ENCODE measurements at places on chromosomes 6 and 20. TPM values are rescaled to one million over a fixed set of nuclear protein-coding genes. Genes with fewer than 3 reads are reported as not detected.

DNA sequence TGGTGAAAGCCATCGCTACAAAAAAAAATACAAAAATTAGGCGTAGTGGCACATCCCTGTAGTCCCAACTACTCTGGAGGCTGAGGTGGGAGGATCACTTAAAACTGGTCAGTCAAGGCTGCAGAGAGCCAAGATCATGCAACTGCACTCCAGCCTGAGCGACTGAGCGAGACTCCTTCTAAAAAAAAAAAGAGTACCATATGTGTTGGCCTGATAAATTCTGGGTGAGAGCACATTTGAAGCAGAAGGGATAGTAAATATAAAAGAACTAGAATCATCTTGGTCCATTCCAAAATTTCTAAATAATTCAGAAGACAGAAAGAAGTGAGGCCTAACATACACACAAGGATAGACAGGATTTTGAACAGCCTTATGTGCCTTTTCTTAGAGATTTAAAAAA is 2.2 kb downstream of the IBTK start:
- peaks cover 15% of the 10 kb centered on the region for H3K4me1 ChIP-seq
- DNase-seq: no peak
- H3K27me3 ChIP-seq: no peaks in the 10 kb centered on the region
- peaks cover 2% of the 10 kb centered on the region for H3K36me3 ChIP-seq

DNA sequence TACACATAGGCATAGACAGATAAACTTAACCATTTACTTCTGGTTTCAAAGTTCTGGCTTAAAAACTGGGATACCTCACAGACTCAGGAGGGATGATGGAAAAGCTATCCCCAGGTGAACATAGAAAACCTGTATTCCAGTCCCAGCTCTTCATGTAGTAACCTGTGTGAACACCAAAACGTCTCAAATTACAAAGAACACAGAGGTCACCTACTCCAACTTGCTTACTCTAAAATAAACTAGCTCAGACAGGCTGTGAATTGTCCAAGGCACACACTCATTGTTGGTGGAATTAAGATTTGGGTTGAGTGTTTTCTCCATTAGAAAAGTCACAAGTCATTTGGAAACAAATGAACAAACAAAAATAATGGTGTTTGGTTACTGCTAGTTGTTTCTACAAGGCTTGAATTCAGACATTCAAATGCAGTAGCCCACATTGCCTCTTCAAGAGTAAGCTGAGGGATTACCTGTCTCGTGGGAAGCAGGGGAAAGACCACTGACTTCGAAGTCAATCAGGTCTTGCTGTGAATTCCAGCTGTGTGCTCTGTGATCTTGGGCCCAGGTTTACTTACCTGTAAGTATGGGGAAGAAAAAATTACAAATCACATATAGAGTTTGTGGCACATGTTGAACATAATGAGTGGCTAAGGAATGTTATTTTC is 48.2 kb upstream of the LRRC1 start:
- H3K4me3 ChIP-seq: no peak overlapping the region
- H3K4me1 ChIP-seq: no peaks in the 10 kb centered on the region
- H3K36me3 ChIP-seq: no peaks in the 10 kb centered on the region
- H3K27ac ChIP-seq: no peak overlapping the region

- DNase-seq: no peak
- H3K27me3 ChIP-seq: peaks cover 3% of the 10 kb centered on the region
- H3K27ac ChIP-seq: no peak overlapping the region
- no peaks in the 10 kb centered on the region for H3K36me3 ChIP-seq
- no peak overlapping the region for H3K4me3 ChIP-seq
Measured at GRCh38 chr20:1035466-1035865, 33.4 kb upstream of the RSPO4 start.

DNA sequence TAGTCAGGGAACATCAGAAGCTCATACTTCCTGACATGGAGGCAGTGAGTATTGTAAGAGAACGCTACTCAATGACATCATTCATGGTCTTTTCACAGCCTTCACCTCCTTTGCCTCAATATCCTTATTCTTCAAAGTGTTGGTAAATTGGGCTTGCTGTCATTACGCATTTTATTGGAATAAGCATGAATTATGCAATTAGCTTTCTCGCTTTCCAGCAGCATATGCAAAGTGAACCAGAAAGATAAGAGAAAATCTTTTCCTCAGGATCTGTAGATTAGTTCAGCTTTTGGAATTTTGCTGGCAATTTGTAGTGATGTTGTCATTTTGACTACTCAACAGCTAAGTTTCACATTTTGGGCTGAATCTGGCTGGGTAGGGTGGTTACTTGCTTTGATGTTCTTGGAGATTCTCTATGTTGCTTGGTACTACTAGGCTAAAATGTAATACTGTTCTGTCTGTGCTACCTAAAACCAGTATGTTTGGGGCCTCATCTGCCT is 1012.1 kb downstream of the KIF16B start:
- H3K36me3 ChIP-seq: no peaks in the 10 kb centered on the region
- no peak for DNase-seq
- H3K4me3 ChIP-seq: no peak overlapping the region
- no peak overlapping the region for H3K27ac ChIP-seq
- no peaks in the 10 kb centered on the region for H3K4me1 ChIP-seq

GRCh38 chr6:158854214-158855101 is 35.3 kb upstream of the EZR start:
- no peaks in the 10 kb centered on the region for H3K36me3 ChIP-seq
- no peak overlapping the region for H3K4me3 ChIP-seq
- H3K27me3 ChIP-seq: no peaks in the 10 kb centered on the region
- no peak for DNase-seq

- H3K4me1 ChIP-seq: peaks cover 13% of the 10 kb centered on the region
- no peak overlapping the region for H3K4me3 ChIP-seq
- H3K36me3 ChIP-seq: no peaks in the 10 kb centered on the region
- peak overlapping the region; percentile 65 for H3K27ac ChIP-seq
Measured at GRCh38 chr6:34491091-34491430, 25.2 kb downstream of the PACSIN1 start.

DNA sequence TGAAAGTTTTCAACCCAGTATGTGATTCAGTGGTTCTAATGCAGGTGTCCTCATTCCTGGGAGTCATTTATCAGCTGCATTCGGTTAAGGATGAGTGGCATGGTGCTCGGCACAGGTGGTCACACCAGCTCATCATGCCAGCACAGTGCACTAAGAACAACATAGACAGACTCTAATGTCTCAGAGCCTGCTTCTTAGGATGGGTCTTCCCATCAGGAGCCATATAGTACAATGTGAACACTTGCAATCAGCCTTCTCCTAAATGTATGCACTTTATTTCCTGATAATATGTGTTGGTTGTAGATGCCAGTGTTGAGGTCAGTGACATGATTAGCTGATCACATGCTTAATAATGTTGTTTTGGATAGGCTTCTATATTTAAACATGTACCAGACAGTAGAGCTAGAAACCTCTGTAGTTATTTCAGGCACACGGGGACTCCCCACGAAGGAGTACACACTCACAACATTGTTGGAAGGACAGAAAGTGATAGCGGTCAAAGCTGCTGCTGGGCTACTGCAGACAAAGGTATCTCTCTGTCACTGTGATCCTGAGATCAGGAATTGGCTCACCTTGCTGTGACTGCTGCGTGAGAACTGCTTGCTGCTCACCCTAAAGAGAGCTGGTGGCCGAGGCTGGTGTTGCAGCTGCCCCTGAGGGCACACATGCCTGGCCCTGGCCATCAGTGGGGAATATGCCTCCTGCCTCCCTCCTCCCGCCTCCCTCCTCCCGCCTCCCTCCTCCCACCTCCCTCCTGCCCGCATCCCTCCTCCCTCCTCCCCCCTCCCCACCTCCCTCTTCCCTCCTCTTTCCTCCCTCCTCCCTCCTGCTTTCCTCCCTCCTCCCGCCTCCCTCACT is 195.4 kb downstream of the SMOC2 start:
- H3K4me3 ChIP-seq: no peak overlapping the region
- DNase-seq: no peak
- no peak overlapping the region for H3K27ac ChIP-seq
- no peaks in the 10 kb centered on the region for H3K27me3 ChIP-seq

GRCh38 chr6:125746019-125746414 is 3.4 kb upstream of the HEY2 start:
- peaks cover 23% of the 10 kb centered on the region for H3K4me1 ChIP-seq
- H3K27ac ChIP-seq: peak overlapping the region; percentile 92
- H3K27me3 ChIP-seq: peaks cover 39% of the 10 kb centered on the region
- no peak for DNase-seq
- H3K4me3 ChIP-seq: no peak overlapping the region

DNA sequence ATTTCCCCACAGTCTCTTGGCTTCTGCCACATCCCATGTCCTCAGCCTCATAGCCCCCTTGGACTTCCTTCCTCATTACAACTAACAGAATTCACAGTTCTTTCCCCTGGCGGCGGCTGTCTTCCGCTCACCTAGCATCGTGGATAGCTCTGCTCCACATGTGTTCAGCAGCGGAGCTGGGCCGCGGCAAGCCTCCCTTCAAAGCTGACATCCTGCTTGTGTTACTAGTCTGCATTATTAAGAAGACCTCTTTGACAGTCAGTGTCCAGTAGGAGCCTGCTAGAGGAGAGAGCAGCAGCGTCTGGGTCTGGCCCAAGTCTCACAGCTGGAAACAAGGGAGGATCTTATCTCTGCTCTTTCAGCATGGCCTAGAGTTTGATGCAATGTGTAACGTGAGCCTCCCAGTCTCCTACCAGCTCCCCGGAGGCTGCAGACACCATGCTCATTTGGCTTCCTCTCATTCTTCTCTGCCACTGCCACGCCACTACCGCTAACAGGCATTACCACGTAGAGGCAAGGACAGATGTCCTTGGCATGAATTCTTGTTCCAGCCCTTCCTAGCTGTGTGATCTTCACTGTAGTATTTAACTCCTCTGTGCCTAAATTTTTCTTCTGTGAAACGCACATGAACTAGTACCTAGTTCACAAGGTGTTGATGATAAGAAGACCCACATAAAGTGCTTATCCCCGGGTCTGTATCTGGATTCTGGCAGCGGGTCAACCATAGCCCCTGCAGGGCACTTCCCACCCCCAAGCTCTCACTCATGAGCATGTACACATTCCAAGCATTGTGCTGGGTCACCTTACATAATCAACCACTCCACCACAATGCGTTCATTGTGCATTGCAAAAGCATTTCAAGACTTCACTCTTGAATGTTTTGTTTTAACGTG is 107.1 kb upstream of the BACH2 start:
- H3K4me3 ChIP-seq: no peak overlapping the region
- H3K4me1 ChIP-seq: peaks cover 12% of the 10 kb centered on the region
- H3K27ac ChIP-seq: no peak overlapping the region
- H3K36me3 ChIP-seq: no peaks in the 10 kb centered on the region
- peak; percentile 81 for DNase-seq
- peaks cover 7% of the 10 kb centered on the region for H3K27me3 ChIP-seq

The VGLL2 gene
- polyA plus RNA-seq: 106 TPM

- H3K36me3 ChIP-seq: no peaks in the 10 kb centered on the region
- H3K4me1 ChIP-seq: peaks cover 12% of the 10 kb centered on the region
- H3K27me3 ChIP-seq: peaks cover 3% of the 10 kb centered on the region
- DNase-seq: no peak
- no peak overlapping the region for H3K27ac ChIP-seq
- H3K4me3 ChIP-seq: no peak overlapping the region
Measured at GRCh38 chr6:44598679-44599078, 211.2 kb downstream of the CDC5L start.

- H3K27ac ChIP-seq: no peak overlapping the region
- H3K27me3 ChIP-seq: no peaks in the 10 kb centered on the region
- H3K4me1 ChIP-seq: peaks cover 16% of the 10 kb centered on the region
- H3K4me3 ChIP-seq: no peak overlapping the region
- H3K36me3 ChIP-seq: peaks cover 2% of the 10 kb centered on the region
- no peak for DNase-seq
Measured at GRCh38 chr6:15358579-15359327, 112.9 kb downstream of the JARID2 start.

DNA sequence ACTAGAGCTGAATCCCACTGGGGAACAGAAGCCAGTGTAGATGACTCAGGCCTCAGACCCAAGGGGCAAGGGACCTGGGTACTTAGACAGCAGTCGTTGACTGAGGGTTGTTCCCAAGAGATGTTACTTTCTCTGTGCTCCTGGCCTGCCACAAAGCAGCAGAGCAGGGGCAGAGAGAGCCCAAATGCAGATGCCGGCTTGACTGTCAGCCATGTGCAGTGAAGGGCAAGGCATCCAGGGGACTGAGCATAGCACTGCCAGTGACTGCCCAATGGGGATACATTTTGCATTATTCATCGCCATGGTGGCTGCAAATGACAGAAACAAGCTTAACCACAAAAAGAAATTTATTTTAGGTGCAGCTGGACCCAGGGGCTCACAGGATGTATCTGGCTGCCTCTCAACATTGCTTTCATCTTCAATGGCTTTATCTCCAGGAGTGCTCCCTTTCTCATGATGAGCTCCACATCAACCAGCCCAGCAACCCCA is 7.6 kb upstream of the TP53RK start:
- no peaks in the 10 kb centered on the region for H3K27me3 ChIP-seq
- no peak overlapping the region for H3K4me3 ChIP-seq
- no peak for DNase-seq
- no peaks in the 10 kb centered on the region for H3K36me3 ChIP-seq
- no peaks in the 10 kb centered on the region for H3K4me1 ChIP-seq

GRCh38 chr20:20969701-20970280 is 136.4 kb downstream of the LINC00237 start:
- no peak overlapping the region for H3K4me3 ChIP-seq
- H3K4me1 ChIP-seq: no peaks in the 10 kb centered on the region
- no peak for DNase-seq
- H3K27me3 ChIP-seq: no peaks in the 10 kb centered on the region
- H3K36me3 ChIP-seq: no peaks in the 10 kb centered on the region
- no peak overlapping the region for H3K27ac ChIP-seq

DNA sequence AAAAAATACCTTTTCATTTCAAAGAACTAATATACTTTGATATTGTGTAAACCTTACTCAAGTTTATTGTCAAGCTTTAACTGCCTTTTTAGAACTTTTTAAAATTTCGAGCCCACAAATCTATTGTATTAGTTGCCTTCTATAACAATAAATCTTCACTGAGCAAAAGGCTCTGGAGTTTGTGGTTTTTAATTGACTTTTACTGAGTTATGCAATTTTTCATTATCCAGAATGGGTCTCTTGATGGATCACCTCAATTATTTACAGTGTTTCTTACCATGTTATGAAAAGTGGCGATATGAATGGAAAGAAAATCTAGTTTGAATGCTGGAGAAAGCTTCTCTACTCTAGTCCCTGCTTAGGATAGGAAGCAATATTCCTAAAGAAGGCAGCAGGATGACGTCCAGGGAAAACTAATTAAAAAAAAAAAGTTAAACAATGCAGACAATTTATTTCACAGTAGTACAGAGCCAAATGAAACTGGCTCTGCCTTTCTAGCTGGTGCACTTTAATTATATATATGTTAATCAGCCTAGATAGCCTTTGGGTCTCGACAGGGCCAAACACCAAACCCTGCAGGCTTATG is 5.0 kb downstream of the ID4 start:
- H3K27ac ChIP-seq: no peak overlapping the region
- H3K27me3 ChIP-seq: peaks cover 13% of the 10 kb centered on the region
- H3K4me3 ChIP-seq: no peak overlapping the region
- DNase-seq: no peak
- peaks cover 8% of the 10 kb centered on the region for H3K4me1 ChIP-seq

The RIPOR3 gene
- 3.9 TPM for polyA plus RNA-seq

DNA sequence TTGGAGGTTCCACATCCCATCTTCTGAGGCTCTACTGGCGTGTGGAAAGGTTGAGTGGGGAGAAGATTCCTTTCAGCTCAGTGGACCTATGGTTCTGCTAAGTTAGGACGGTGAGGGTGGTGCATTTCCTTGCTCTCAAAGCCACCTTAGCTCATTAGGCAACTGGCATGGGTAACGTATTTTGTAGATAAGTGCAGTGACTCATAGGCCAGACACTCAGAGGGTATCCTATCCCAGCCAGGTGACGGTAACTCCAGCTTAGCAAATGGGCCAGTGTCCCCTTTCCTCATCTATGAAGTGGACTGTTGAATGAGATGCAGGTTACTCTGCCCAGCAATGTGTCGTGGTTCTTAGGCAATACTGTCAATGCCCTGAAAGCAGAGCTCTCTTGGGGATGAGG is 3.7 kb downstream of the RPS6KA2 start:
- DNase-seq: no peak
- H3K4me1 ChIP-seq: peaks cover 29% of the 10 kb centered on the region
- H3K27ac ChIP-seq: no peak overlapping the region

Data from muscle of leg (tissue), 16 donors.